ENCODE measurements at places on chromosomes 3 and 15.

GRCh38 chr3:79726786-79727185 lies 41.0 kb downstream of the ROBO1 start:
- no peak for DNase-seq

DNA sequence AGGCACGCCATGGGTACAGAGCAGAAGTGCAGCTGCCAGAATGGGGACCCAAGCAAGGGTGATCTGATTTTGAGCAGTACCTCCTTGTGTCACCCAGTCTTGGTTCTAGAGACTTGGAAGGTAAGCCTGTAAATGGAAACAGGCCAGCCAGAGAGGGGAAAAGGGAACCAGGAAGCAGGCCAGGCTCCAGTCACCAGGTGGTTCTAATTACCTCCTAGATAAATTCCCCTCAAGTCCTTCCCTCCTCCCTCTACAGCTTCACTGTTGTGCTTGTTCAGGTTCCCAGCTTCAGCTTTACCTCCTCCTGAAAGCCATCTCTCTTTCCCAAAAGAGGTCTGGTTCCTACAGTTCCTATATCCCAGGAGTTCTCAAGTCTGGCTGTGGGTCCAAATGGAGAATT lies 58.8 kb upstream of the SLC7A14 start:
- peak; percentile 34 for DNase-seq

GRCh38 chr15:38539008-38539343 lies 25.6 kb downstream of the RASGRP1 start:
- DNase-seq = no peak

DNA sequence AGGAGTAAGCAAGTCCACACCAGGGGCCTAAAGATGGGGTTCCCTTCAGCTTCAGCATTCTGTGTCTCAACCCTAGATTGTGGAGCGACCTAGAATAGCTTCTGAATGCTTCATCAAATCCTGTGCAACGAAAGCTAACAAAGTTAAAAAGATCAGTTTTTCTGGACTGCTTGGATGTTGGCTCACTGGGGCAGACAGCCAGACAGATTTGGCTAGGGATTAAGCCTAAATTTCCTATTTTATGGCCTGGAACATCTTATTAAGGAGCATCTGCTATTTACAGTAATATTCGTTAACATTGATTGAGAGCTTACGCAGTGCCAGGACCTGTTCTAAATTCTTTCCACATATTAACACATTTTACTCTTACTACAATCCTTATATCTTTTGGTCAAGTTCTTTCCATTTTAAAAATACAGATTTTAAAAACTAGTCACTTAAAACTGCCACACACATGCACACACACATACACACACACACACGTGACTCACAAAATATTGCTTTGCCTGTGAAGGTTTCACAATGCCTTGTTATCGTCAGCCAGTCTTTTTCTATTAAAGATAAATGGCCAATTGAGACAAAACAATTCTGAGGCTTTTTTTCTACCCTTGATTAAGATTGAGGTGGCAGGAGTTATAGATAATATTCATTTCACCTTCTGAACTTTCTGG lies 173.3 kb upstream of the SNTN start:
- DNase-seq = no peak

Measured in AG09319 (cell line).